Brain (organoid and tissue), 16 donors: ENCODE measurements at places on chromosomes 1 and 21.

DNA sequence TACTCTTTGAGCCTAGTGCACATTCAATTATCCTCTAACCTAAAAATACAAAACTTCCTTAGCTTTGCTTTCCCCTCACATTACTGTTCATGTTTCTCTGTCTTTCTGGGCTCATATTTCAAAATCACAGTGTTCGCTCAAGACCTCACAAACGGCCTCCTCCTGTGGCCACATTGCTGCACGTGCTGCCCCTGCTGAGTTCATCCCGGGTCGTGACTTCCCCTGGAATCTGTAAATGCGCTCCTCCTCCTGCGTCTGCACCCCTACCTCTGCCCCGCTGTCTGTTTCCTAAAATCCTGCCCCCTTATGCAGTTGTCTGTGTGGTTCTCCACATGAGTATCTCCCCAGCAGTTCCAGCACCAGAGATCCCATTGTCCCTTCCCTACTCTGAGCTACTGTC, 45.5 kb upstream of the RAVER2 start:
- no peak for DNase-seq

GRCh38 chr21:44317241-44317782, 17.5 kb downstream of the PFKL start:
- DNase-seq = no peak

- DNase-seq = no peak
Measured at GRCh38 chr1:42931911-42932422, 26.7 kb downstream of the SLC2A1 start.

- DNase-seq = no peak
Measured at GRCh38 chr1:226467443-226467842, 59.5 kb upstream of the PARP1 start.

DNA sequence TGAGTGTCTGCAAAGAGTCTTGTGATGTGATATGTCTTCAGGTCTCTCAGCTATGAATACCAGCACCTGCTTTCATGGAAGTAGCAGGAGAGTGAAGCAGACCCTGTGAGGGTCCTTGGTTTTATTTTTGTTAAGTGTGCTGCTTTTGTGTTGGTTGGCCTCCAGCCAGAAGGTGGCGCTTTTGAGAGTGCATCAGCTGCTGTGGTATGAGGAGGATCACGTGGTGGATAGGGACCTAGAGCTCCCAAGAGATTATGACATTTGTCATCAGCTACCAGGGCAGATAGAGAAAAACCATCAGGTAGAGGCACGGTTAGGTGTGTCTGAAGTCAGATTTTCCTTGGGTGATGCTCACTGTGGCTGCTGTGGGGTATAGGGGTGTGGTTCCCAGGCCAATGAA, 1232.1 kb downstream of the MRPL39 start:
- no peak for DNase-seq

DNA sequence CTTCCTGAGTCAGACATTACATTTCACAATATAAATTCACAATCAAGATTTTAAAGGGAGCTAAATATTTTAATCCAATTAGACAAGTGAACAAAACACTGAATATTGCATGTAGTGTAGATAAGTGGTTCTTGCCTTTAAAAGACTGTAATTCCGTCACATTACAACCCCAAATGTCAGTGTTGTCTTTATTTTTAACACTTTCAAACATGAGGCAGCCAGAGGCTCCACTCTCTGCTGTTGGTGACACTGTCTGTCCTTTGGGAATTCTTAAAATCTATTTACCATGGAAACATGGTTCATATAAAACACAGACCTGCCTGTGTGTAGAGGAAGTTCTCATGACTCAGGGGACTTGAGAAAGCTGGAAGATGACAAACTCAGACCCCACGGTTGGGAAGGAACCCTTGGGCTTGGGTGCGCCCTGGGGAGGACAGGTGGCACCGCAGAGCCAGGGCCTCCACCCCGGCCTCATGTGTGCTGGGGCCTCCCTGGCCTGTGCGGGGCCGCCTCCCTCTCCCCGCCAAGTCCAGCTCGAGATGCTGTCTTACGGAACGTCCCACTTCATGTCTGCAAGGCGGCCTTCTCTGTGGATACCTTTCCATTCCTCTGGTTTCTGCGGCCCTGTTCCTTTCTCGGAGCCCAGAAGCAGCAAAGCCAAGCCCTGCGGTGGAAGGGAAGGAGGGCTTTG, 239.0 kb downstream of the SDCCAG8 start:
- no peak for DNase-seq

DNA sequence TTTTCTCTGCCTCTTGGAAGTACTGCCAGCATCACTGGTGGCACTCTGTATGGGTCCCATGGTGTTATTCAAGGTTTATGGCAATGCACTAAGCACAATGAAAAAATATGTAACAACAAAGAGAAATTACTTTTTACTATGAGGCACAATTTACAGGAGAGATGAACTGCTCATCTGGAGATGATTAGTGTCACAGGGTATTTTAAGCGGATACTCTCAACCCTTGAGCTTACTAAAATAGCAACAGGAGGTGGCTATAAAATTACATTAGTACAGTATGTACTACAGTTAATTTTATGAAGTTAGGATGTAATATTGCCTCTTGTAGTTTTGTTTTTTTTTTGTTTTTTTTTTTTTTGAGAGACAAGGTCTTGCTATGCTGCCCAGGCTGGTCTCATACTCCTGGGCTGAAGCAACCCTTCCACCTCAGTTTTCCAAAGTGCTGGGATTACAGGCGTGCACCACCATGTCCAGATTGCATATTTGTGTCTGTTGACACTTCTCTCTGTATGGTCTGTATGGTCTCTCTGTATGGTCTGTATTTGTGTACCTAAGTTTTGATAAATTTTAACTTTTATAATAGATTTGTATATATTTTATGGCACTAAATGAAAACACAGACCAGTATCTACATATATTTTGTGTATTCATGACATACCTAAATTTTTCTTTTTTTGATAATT, 175.6 kb upstream of the HP1BP3 start:
- DNase-seq = no peak

DNA sequence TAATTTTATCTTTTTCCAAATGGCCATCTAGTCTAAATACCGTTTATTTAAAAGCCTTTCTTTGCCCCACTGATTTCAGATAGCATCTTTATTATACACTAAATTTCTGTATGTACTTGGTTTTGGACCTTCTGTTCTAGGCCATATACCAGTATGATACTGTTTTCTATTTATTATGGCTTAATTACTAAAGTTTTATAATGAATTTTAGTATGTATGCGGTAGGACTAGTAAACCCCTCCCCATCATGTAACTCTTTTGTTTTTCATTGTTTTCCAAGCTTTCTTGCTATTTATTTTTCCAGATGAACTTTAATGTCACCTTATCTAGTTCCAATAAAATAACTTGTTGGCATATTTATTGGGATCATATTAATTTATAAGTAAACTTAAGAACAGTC, 29.9 kb downstream of the KLHL20 start:
- no peak for DNase-seq

DNA sequence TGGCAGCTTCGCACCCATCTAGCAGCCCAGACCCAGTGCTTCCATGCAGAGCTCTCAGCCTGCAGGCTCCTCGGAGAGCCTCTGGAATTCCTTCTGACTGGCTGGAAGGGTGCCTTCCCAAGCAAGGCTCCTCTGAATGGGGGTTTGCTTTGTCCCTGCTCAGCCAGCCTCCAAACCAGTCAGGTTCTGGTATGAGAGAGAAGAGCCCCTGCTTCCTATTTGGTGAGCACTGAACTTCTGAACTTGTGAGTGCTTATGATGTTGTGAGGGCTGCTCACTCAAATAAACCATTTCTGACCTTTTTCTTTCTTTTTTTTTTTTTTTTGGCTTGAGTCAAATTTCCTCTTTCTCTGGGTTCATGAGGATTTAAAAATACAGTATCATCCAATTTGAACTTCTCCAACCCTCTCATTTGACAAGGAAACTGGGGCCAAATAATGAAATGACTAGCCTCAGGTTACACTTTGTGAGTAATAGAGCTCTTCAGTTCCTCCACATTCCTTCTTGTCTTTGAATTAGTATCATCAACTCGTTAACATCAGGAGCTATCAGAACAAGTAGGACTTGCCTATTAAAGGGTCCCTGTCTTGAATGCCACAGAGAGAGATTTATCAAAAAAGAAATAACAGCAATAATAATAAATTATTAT, 39.6 kb downstream of the GFI1 start:
- no peak for DNase-seq

- no peak for DNase-seq
Measured at GRCh38 chr1:185284533-185285276, 32.3 kb downstream of the IVNS1ABP start.

GRCh38 chr1:61055110-61055614, 27.2 kb upstream of the NFIA start:
- DNase-seq = no peak
